ENCODE measurements at places on chromosomes 5 and 9.

DNA sequence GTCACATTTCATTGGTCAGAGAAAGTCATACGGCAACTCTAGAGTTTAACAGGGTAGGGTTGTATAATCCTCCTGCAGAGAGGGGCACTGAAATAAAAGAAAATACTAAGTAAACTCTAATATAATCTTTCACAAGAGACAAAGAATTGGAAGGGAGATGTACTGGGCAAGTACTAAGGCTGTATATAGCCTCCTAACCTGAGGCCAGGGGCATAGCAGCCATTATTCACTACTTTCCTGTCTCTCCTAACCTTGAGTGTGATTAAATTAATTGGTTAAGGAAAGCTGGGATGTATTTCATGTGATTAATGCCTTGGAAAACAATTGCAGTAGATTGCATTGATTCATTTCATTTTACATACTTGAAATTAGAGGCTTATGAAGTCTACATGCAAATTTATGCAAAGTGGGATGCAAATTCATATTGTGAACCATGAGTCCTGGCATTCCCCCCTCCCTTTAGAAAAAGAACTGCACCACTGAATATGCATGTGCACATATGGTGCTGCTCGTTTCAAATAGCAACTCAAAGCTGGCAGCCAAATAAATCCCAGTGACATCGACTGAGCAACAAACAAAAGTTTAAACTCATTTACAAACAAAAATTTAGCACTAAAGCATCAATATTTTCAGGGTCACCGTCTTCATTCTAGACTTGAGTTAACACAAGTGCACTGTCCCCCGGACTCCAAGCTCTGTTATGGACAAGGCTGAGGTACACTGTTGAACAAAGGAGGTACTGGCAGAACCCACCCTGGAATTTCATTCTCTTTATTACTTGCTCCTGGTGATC is 70.0 kb downstream of the DMAC1 start:
- DNase-seq, result no peak

GRCh38 chr9:108642871-108643270 is 212.9 kb downstream of the ACTL7B start:
- no peak for DNase-seq

DNA sequence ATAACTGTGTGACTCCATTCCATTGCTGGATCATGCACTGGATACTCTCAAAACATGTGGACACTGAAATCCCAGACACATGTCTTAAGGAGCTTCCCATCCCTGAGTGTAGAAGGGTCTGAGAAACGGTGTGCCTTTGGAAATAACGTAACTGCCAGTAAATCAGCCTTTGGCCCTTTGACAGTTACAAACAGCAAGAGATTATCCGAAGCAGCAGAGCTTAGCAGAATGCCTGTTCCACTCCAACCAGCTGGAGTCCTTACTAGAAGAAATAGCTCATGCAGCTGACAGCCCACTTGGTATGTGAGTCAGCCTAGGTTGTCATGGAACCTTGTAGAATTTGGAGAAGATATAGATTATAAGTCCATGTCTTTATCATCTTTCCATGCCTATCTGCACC is 7.0 kb downstream of the TMEM252 start:
- DNase-seq, result no peak

DNA sequence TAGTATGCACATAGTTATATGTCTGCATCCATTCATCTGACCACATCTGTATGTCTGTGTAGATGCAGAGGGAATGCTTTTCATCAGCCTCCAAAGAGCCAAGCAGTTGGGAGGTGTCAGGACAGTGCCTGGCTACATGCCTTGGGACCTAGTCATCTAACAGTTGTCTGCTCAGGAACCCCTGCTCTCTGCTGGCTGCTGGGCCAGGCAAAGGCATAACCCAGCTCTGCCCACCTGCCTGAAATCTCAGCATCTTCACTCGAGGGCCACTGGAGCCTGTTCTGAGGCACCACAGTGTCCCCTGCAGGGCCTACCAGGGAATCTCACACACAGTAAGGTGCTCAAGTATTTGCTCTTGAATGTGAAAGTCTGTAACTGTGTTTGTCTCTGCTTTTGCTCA is 3.7 kb downstream of the C9orf50 start:
- DNase-seq, result no peak

- no peak for DNase-seq
Measured at GRCh38 chr5:50665091-50665490, 1.3 kb upstream of the PARP8 start.

All from stimulated activated CD8-positive, alpha-beta memory T cell treated with anti-CD3 and anti-CD28 coated beads, Interleukin-15, amount 100 ng/mL, for 48 hours (primary cell).